Fibroblast of skin of back (primary cell): ENCODE measurements at places on chromosomes 1 and 21.
A peak's percentile ranks its signal among the peaks of the same experiment; 100 is the strongest.

- DNase-seq = peak; percentile 75
These were observed 458 bp downstream of the CRABP2 start for GRCh38 chr1:156704930-156705320.

DNA sequence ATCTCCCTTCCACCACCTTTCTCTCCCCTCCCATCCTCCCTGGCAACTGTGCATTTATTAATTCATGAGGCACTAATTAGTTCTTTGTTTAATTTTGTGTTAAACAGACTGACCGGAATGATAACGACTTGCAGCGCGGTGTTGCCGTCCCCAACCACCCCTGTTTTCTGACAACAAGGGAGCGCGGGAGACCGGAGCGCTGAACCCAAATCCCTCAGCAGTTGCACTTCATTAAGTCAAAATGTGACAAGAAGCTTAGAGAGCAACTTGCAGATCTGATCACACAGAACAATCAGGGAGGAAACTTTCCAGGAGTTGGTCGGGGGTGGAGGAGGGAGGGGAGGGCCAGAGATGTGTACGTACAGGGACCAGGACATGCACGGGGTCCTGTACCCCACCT, 89.2 kb downstream of the CASZ1 start:
- DNase-seq = no peak

DNA sequence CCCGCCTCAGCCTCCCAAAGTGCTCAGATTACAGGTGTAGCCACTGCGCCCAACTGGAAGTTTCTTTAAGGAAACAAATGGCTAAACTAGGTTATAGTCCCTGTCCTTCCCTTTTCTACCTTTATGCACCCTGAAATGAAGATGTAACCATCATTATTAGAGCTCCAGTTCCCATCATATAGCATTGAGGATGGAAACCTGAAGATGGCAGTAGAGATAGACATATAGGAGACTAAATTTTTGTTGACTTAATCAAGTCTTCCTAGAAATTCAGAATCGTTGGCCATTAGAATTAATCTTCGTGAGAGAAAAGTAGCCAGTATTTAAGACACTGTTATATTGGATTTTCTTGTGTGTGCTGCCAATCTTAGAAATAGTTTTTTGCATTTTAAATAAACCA, 1016.3 kb upstream of the NCAM2 start:
- DNase-seq = no peak

- no peak for DNase-seq
These were observed 7.1 kb upstream of the UBXN10 start for GRCh38 chr1:20178634-20179370.
